ENCODE measurements at places on chromosomes 5 and 9. TPM values are rescaled to one million over a fixed set of nuclear protein-coding genes. Genes with fewer than 3 reads are reported as not detected.

DIRAS2 gene
- polyA plus RNA-seq, result 6.2 TPM

PTGS1 gene
- 5.4 TPM for polyA plus RNA-seq

GDF9 gene
- 2.0 TPM for polyA plus RNA-seq

DDX4 gene
- not detected for polyA plus RNA-seq

Measured in right renal cortex interstitium (tissue), 3 donors.